ENCODE measurements at places on chromosomes 2 and 18.

- no peak overlapping the region for H3K27ac ChIP-seq
- no peaks in the 10 kb centered on the region for H3K4me1 ChIP-seq
- no peaks in the 10 kb centered on the region for H3K36me3 ChIP-seq
- DNase-seq, result no peak
- no peaks in the 10 kb centered on the region for H3K27me3 ChIP-seq
These were observed 313.2 kb upstream of the ETAA1 start for GRCh38 chr2:67083951-67084350.

- H3K27ac ChIP-seq, result no peak overlapping the region
- H3K36me3 ChIP-seq, result peaks cover 4% of the 10 kb centered on the region
- no peaks in the 10 kb centered on the region for H3K4me1 ChIP-seq
- no peaks in the 10 kb centered on the region for H3K27me3 ChIP-seq
- H3K4me3 ChIP-seq, result no peak overlapping the region
These were observed 13.4 kb downstream of the NOP58 start for GRCh38 chr2:202278944-202279343.

- H3K4me3 ChIP-seq, result no peak overlapping the region
- no peaks in the 10 kb centered on the region for H3K27me3 ChIP-seq
- no peaks in the 10 kb centered on the region for H3K4me1 ChIP-seq
These were observed 24.3 kb downstream of the TACR1 start for GRCh38 chr2:75174981-75175380.

GRCh38 chr18:46732801-46733200 lies 24.1 kb downstream of the ST8SIA5 start:
- no peak for DNase-seq
- no peak overlapping the region for H3K27ac ChIP-seq
- H3K4me3 ChIP-seq, result no peak overlapping the region
- H3K27me3 ChIP-seq, result no peaks in the 10 kb centered on the region
- H3K4me1 ChIP-seq, result no peaks in the 10 kb centered on the region
- no peaks in the 10 kb centered on the region for H3K36me3 ChIP-seq

DNA sequence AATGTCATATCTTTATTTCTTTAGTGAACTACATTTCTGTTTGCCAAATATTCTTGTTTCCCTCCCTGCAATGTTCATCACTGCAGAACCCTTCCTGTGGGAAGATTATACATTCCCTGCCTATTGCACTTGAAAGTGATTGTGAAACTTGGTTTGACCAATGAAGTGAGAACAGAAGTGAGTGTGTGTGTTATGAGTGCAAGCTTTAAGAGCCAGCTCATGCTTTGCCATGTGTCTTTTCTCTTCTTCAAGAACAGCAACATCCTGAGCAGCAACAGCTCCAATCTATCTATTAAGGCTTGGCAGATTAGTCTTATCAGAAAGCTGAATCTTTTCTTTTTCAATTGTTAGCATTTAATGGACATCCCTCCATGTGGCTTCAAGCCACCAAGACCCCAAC lies 42.0 kb upstream of the UBE2E3 start:
- no peak overlapping the region for H3K4me3 ChIP-seq
- no peak overlapping the region for H3K27ac ChIP-seq
- no peak for DNase-seq
- no peaks in the 10 kb centered on the region for H3K27me3 ChIP-seq

DNA sequence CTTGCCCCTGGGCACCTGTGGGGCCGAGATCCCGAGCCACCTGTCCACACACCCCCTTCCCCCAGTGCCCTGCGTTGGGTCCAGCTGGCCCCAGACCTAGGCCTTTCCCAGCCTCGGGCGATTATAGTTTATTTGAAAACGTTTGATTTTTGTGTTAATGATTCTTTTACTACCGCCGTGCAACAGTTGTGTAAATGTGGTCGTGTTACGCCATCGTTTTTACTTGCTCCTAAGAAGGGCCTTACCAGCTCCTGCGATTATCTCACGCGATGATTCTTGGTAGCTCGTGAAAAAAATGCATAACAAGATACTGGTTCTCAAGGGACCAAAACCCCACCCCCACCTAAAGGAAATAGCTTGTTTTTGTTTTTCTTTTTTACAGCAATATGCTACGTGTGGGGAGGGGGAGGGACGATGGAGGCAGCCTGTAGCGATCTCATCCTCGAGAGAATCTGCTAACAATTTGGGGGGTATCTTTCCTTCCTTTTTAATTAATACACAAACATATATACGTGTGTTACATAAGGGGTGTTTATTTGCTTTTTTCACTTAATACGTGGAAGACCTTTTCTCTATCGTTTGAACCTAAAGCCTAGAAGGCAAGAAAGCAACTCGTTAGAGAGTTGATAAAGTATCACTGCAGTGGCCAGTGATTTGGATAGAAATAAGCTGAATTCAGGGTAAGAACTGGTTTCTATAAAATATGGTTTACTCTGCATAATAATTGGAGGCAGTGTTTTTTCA lies 1.0 kb downstream of the ZDBF2 start:
- no peak overlapping the region for H3K27ac ChIP-seq
- H3K36me3 ChIP-seq, result no peaks in the 10 kb centered on the region
- DNase-seq, result no peak
- no peaks in the 10 kb centered on the region for H3K4me1 ChIP-seq
- H3K4me3 ChIP-seq, result peak overlapping the region; percentile 83

DNA sequence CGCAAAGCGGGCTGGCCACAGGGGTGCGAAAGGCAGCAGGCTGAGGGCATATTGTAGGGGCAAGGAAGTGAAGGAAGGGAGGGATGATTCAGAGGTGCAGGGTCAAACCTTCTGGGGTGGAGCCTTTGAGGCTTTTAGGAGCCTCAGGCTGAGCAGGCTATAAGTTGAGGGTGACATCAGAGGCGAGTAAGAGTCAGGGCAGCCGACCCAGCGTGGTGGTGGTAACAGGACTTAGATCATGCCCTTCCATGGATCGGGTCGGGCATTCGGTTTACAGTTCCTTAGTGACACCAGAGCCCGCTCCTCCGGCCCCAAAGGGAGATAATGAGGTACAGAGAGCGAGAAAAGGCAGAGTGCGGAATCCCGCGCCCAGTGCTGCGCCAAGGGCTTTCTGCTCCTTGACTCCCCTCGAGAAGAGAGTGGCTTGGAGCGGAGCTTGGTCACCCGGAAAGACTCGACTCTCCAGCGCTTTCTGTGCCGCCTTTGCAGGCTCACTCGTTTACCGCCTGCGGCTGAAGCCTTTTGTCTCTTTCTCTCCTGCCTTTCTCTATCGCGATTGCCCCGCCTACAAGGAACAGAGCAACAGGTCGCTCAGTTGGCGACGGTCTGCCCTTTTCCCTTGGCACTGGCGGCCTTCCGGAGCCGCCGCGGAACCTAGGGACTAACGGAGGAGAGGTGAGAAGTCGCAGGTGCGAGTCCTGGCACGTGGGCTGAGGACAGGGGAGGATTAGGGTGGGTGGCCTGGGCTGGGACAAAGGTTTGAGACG lies 720 bp downstream of the LBX2 start:
- H3K4me3 ChIP-seq, result peak overlapping the region; percentile 22
- peaks cover 10% of the 10 kb centered on the region for H3K36me3 ChIP-seq

- H3K27me3 ChIP-seq, result no peaks in the 10 kb centered on the region
- H3K4me3 ChIP-seq, result no peak overlapping the region
- no peak for DNase-seq
These were observed 674.8 kb upstream of the ZEB2 start for GRCh38 chr2:145194673-145195072.

Data from tibial nerve (tissue), 4 donors.